ENCODE measurements at places on chromosomes 2 and 18.
A peak's percentile ranks its signal among the peaks of the same experiment; 100 is the strongest.

- no peak for DNase-seq
Measured at GRCh38 chr2:128388499-128388941, 69.9 kb upstream of the HS6ST1 start.

DNA sequence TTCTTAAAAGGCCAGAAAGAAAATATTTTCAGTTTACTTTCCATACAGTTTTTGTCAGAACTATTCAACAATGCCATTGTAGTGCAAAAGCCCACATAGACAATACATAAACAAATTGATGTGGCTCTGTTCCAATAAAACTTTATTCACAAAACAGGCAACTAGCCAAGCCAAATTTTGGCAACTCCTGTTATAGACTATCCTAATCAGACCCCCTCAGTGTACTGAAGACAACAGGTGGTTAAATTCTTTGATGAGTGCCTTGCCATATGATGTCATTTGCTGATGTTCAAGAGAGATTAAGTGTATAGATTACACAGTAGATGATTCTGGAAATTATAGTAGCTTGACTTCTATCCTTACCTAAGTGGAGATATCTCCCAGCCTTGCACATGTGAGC lies 83.4 kb downstream of the FANCL start:
- no peak for DNase-seq

GRCh38 chr18:57436191-57436964 lies 1.2 kb downstream of the ONECUT2 start:
- no peak for DNase-seq

GRCh38 chr2:138948070-138948539 lies 167.9 kb upstream of the NXPH2 start:
- no peak for DNase-seq

DNA sequence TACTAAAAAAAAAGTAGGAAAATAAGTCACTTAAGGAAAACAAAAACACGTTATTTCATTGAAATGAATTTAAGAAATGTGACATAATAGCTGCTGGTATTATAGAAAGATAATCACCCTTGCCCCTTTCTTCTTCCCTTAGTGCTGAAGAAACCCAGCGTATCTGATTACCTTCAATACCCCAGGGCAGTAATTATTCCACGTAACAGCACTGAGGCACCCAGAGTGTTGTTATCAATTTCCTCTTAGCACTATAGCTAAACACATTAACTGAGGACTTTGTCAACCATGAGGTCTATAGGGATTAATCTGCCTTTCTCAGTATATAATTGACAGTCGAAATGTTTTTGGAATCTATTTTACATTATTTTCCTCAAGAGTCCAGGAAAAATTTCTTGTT lies 180.0 kb upstream of the NXPH2 start:
- DNase-seq, result no peak

- no peak for DNase-seq
Measured at GRCh38 chr2:236971131-236971821, 114.4 kb upstream of the COPS8 start.

DNA sequence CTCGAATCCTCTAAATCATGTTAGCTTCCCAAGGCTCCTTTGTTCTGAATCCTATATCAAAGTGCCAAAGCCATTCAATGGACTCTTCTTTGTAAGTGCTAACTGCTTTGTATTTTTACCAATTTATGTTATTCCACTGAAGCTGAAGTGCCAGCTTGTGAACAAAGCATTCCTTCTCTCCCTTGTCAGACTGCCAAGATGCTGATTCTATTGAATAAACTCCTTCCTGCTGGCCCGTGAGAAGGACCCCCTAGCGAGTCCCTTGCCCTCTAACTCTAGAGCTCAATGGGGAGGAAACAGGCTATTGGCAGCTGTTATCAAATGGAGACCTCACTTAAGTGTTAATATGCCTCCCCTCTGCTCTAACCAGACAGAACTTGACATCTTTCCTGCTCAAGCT lies 1097.9 kb upstream of the CNTNAP5 start:
- DNase-seq, result peak; percentile 61

DNA sequence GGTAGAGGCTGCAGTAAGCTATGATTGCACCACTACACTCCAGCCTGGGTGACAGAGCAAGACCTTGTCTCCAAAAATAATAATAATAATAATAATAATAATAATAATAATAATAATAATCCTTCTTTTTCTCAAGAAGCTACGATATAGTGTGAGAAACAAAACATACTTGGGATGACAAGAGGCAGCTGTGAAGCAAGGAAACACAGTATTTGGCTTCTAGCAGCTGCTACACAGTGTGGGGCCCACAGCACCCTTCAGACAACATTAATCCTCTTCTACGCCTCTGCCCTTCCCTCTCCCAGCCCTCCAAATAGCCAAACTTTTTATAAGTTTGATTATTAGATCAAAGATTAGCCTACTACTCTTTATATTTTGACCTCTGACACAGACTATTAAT lies 62.2 kb downstream of the MYOM1 start:
- DNase-seq, result no peak

DNA sequence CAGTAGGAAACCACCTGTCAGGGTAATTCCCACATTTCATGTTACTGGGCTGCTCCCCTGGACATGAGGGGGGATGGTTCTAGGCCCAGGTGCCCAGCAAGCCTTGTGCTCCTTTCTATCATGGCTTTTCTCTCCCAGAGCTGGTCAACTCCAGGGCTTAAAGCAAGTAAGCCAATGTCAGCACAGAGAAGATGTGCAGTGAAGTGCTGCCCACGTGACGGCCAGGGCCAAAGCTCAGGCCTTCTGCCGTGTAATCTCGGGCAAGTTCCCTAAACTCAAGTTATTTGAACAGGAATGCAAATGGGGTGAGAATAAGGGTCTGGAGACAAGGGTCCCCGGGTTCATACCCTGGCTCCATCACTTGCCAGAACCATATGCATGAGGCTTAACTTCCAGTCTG lies 16.5 kb downstream of the SFXN5 start:
- DNase-seq, result no peak

DNA sequence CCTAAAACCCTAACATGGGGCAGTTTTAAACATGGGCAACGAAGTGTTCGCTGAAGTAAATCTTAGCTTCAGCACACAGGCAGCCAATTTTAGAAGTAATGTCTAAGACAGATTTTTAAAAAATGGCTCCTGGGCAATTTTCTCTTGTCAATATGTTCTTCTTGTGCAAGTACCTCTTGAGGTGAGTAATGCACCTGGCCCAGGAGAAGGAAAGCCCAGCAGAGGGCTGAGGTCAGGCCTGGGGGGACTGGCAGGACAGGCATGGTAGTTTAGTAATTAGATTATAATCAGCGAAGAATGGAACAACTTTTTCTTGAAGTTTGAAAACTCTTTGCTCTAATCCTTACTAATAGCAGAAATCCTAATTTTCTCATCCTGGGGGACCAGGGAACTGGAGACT lies 77.6 kb downstream of the SPRED2 start:
- no peak for DNase-seq

- peak; percentile 55 for DNase-seq
Measured at GRCh38 chr18:63131106-63131958, 188.2 kb downstream of the BCL2 start.

DNA sequence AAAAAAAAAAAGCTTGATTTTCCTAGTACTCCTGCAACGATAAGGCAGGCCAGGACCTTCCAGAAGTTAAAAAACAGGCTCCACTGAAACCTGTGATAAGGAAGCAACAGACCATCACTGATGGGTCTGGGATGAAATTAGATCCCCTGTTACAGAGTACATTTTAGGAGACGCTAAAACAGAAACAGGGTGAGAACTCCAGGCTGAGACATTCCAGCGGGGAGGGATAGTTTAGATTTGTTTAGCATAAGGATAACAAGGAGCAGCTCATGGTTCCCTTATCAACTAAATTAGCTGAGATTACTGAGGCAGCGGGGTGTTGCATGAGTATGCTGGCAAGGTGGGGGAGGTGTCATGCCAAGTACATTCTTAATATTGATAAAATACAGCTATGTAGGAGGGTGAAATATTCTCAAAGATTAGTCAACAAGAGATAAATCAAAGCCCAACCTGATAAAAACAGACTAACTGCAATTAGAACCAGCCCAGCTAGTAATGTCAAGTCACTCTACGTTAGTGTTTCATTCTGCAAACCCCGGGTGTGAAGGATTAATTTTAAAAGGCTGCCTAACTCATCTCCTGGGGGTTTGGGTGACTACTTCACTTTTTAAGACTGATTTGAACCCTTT lies 75.0 kb upstream of the BZW1 start:
- DNase-seq, result no peak

DNA sequence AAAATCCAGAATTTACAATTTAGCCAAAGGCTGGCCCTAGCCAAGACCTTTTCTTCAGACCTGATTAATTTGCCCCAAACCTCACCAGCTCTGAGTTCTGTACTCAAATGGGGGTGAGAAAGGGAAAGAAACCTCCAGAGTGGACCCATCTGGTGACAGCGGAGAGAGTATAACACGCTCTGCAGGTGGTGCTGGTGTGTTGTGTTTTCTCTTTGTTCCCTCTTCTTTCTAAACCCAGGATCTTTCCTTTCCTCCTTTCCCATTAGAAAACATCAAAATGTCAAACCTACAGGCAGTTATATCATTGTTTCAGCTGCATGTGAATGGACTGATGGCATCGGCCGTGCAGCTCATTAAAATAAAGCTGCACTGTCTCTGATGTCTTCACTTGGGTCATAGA lies 253.2 kb upstream of the SP5 start:
- DNase-seq, result no peak

DNA sequence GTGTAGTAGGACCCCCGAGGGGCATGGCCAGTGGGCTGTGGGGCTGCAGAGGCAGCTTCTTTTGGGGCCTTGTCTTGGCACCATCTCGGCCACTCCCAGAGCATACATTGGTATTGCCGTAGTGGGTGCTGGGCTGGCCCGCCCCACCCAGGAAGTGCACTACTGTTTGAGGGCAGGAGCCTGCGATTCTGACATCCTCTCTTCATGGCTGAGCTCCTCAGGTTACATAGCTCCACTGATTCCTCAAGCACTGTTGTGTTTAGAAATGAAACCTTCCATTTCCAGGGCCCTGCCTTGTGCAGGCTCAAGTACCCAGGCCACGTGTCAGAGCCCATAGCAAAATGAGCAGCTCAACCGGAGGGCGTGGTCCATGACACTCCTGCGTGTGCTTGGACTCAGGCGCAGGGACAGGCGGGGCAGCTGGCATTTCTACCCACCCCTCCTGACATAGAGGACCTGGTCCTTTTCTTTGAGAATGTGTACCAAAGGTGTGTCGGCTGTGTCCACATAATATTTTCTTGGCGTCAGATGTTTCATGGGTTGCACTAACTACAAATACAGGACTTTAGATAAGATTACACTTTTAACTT lies 67.9 kb downstream of the DGKD start:
- DNase-seq, result no peak

- no peak for DNase-seq
Measured at GRCh38 chr2:64086347-64087082, 57.7 kb downstream of the PELI1 start.

GRCh38 chr2:63743982-63744966 lies 97.4 kb upstream of the UGP2 start:
- DNase-seq, result no peak

- no peak for DNase-seq
Measured at GRCh38 chr2:213914510-213914909, 496.3 kb upstream of the VWC2L start.

DNA sequence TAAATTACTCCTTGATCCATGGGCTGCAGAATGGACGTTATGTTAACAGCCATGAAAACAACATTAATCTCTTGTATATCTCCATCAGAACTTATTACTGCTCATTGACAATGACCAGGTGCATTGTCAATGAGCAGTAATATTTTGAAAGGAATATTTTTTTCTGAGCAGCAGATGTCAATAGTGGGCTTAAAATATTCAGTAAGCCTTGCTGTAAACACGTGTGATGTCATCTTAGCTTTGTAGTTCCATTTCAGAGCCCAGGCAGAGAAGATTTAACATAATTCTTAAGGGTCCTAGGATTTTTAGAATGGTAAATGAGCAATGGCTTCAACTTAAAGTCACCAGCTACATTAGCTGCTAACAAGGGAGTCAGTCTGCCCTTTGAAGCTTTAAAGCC lies 26.6 kb downstream of the CFAP210 start:
- no peak for DNase-seq

GRCh38 chr18:32378705-32379104 lies 92.0 kb downstream of the GAREM1 start:
- no peak for DNase-seq

DNA sequence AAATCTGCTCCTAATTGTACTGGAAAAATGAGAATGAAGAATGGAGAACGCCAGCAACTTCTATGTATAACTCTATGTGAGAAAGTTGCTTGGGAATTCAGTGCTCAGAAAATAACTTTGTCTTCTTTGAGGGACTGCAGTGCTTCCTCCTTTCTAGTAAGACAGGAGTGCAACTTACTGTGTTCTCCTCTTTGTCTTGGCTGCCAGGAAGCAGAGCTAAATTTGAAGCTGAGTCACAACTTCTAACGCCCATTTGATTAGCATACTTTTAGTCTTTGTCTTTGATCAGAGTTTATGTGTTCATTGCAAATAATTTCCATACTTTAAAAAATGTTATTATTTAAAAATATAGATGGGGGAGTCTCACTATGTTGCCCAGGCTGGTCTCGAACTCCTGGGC lies 6.6 kb downstream of the ARHGAP25 start:
- no peak for DNase-seq

DNA sequence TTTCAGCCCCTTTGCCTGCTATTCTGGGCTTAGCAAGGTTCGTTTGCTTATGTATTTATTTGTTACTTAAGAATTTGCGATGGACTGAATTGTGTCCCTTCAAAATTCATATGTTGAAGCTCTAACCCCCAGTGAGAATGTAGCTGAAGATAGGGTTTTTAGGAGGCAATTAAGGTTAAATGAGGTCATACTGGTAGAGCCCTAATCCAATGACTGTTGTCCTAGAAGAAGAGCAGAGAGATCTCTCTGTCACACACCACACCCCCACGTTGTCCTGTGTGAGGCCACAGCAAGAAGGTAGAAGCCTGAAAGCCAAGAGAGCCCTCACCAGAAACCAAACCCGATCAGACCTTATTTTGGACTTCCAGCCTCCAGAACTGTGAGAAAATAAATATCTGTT lies 66.7 kb downstream of the KIAA1328 start:
- DNase-seq, result no peak
